ENCODE measurements at places on chromosomes 6 and 20.

- no peak for DNase-seq
Observed at GRCh38 chr6:141988954-141989705, 143.6 kb upstream of the GJE1 start.

DNA sequence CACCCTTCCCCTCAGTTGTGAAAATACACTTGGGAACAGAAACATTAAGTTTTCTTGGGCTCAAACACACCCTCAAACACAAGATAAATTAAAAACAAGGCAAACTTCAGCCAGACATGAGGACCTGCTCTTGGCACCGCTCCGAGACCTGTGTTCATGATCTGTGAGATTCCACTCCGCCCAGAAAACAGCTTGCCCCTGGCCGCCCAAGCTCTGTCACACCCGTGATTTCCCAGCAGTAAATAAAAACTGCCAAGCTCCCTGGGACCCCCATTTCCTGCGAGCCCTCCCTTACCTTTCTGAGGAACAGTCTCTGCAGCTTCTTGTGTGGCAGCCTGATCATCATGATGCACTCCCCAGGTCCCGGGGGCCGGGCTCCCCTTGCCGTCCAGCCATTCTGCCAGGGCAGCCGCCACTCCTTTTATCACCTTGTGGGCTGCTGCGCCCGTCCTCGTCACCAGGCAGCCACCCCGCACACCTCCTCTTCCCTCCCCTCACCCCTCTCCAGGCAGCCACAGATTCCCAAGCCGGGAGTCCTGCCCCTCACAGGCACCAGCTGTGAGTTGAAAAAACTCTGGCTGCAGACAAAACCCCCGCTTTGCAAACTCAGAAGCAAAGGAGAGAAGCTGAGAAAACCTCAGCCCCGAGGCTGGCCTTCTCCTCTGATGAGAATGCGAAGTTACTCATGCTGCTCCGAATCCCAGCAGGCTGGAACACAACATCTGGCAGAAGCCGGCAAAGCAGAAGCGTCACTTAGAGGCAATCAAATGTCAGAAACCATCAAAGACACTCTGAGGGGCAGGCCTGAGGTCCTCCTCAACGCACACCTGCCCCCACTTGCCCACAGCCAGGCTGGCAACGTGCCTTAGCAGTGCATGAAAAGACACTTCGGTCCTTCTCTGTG, 130.4 kb upstream of the RPS6KA2 start:
- DNase-seq: no peak

- DNase-seq: no peak
Observed at GRCh38 chr6:108031968-108032367, 42.6 kb downstream of the OSTM1 start.

GRCh38 chr6:19175023-19175422, 662.1 kb upstream of the ID4 start:
- no peak for DNase-seq

GRCh38 chr20:35257175-35257909, 20.6 kb downstream of the MMP24OS start:
- DNase-seq: no peak

DNA sequence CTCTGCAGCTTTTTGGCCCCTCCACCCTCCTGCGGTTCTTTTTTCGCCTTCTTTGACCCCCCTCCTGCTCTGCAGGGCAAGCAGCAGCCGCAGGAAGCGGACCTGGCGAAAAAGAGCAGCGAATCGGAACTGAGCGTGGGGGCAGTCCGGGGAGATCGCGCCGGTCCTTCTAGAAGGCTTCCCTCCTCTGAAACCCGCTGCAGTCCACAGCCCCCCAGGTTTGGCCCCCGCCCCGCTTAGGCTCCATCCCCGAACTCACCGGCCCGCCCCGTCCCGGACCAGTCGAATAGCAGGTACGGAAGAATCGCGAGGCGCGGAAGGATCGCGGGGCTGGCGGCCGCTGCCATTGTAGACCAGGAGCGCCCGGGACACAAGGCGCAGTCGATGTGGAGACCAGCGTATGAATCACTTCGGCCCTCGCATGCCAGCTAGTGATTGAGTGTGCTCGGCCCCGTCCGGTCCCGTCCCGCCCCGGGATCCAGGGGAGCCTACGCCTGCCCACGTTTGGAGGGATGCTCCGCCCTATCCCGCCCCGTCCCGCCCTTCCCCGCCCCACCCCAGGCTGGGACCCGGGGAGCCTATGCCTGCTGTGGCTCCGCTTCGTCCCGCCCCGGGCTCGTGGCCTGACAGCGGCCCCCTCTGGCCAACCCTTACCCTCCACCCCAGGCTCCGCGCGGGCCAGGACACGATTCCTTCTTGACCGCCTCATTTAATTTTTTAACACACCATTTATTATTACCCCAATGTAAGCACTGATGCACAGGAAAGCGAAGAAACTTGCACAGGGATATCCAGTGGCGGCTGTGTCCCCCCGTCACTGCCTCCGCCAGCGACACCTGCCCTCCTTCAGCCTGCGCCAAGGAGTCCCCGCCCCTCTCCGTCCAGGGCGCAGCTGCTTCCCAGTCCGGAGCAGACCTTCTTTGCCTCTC, at the start of gene ULBP3:
Gene ULBP3 (minus strand): TSS at position 402 of the 929 bp plus-strand sequence. CDS start 55 bp downstream, at position 347.
- peak; percentile 39 for DNase-seq

GRCh38 chr6:38806271-38806670, 91.2 kb downstream of the DNAH8 start:
- no peak for DNase-seq

DNA sequence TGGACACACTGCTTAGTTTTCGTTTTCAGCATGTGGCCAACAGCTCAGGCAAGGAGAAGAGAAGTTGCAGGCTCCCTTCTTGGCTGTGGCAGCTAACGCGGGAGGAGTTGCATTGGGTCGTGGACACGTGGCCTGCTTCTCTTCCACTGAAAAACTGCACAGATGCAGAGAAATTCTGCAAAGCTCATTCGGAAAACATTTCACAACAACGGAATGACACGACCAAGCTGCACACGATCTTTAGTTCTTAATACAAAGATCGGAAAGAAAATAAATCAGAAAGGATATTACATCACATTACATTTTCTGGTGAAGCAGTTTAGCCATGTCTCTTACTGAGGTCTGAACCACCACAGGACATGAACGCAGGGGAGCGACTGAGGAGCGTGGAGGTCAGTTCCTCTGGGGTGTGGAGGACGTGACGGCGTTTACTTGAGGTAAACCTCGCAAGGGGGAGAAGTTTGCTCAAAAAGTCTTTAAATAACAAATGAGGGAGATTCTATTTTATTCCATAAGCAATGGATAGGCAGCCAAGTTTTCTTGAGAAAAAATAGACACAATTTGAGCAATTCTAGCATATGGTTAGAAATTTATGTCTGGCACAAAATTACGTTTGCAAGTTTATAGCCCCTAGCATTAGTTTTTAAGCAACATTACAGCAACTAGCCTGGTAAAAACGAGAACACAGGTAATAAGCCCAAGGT, 178.3 kb downstream of the THBS2 start:
- DNase-seq: no peak

GRCh38 chr6:11964729-11965335, 47.3 kb upstream of the HIVEP1 start:
- DNase-seq: no peak

- DNase-seq: no peak
Observed at GRCh38 chr6:168799067-168799466, 358.1 kb downstream of the SMOC2 start.

GRCh38 chr6:45566882-45567281, 189.1 kb upstream of the SUPT3H start:
- no peak for DNase-seq

- DNase-seq: no peak
Observed at GRCh38 chr20:41619360-41620100, 1.4 kb upstream of the CHD6 start.

DNA sequence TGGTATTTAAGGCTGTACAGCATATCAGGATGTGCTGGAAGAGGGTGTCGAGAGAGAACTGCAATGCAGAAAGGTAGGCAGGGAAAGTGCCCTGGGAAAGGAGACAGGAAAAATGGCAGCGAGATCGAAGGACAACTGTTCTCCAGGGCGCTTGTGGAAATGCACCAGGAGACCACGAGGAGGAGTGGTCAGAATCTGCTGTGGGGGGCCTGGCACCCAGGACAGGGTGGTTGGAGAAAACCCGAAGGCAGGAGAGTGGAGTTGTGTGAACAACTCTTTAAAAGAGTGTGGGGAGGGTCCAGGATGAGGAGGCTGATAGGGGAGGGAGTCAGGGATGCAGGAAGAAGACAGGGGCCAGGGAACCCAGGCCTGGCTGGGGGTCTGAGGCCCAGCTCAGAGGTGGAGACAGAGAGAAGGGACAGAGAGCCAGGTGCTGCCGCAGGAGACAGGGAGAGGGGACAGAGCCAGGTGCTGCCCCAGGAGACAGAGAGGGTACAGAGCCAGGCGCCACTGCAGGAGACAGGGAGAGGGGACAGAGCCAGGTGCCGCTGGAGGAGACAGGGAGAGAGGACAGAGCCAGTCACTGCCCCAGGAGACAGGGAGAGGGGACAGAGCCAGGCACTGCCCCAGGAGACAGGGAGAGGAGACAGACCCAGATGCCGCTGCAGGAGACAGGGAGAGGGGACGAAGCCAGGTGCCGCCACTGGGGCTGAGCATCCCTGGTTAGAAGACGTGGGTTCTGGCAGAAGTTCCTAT, 9.3 kb downstream of the SLC22A1 start:
- DNase-seq: no peak

DNA sequence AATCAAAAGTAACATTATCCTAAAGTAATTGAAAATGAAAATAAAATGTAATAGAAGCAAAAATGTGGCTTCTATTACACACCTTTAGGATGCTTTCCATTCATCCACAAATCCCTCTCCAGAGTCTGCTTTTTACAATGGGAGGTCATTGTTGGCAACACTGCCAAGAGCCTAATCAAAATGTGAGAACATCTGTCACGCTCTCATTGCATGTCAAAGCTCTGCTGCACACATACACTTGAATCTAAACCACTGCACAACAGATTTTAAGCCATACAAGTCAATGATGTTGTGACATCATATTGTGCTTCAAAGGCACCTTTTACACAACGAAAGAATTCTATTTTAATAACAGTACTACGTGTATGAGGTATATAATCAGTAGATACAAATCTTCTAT, 82.1 kb downstream of the PREP start:
- DNase-seq: no peak
